ENCODE measurements at places on chromosomes 2 and 18. TPM values are rescaled to one million over a fixed set of nuclear protein-coding genes. Genes with fewer than 3 reads are reported as not detected.

DNA sequence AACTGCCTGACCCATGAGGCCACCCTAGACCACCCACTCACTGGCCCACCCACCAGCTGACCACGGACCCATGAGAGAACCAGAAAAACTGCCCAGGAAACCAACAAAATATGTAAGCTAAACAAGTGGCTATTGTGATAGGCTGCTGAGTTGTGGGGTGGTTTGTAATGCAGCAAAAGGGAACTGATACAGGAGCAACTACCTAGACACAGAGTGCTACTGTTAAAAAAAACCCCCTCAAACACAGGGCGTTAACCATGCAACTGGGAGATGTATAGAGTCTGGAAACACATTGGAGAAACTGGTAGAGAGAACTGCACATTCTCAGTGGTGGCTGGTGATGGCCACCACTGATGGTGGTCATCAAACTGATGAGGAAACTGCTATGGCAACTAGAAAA is 206.3 kb upstream of the GYPC start:
- no peak for DNase-seq

- DNase-seq: no peak
These were observed 645.6 kb downstream of the GALR1 start for GRCh38 chr18:77895250-77895649.

DNA sequence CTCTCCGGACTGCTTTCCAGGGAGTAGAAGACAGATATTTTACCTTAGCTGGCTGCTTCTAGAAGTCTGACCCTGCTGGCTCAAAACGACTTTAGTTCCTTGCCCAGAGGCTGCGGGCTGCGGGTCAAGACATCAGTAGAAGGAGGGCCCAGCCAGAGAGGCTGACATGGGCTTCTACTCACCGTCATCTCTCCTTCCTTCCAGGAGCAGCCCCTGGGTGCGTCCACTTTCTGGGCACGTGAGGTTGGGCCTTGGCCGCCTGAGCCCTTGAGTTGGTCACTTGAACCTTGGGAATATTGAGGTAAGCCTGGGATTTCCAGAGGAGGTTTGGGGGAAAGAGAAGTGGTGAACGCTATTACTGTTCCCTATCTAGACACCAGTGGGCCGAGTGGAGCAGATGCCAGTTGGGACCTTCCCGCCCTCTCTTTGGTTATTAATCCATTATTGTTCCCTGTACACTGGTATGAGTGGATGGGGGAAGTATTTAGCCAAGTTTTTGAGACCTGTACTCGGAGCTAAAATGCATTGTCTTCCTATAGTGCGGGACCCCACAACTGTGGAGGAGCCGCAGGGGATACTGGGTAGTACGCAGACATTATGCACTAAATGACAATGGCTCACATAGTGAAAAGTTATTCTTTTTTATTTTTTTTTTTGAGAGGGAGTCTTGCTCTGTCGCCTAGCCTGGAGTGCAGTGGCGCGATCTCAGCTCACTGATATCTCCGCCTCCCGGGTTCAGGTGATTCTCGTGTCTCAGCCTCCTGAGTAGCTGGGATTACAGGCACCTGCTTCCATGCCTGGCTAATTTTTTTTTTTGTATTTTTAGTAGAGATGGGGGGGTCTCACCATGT is 26.3 kb upstream of the CASP8 start:
- peak; percentile 42 for DNase-seq

GRCh38 chr18:23238651-23239349 is 103.5 kb downstream of the CABLES1 start:
- no peak for DNase-seq

DNA sequence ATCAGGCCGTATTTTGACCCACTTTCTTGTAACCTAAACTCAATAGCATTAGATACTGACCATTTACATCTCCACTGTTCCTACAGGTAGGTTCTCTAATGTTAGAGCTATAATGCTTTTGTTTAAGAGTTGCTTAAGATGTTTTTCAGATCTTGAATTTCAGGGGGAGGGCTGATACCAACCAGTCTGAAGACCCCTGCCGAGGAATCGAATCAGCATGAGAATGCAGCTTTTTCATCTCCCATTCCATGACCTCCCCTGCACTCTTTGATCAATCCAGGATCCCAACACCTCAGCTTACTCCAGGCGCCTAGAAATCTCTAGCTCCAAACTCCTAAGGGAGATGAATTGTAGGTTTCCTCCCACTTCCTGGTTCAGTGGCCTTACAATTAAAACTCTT is 120.5 kb upstream of the MC4R start:
- no peak for DNase-seq

DNA sequence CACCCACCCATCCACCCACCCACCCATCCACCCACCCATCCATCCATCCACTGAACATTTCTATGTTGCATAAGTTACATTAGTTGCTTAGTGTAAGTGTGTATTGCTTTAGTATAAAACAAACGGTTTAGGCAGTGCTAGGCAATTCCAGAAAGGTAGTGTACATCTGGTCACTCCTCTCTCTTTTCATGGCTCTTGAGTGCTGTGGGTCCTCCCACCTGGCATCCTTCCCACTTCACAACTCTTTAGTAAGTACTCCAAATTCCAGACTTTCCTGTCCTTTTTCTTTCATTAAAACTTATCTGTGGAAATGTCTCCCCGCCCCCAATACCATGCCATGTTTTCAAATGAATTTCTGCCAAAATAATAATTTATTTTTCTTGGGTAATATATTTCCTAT is 122.5 kb downstream of the PLEKHM3 start:
- no peak for DNase-seq

DNA sequence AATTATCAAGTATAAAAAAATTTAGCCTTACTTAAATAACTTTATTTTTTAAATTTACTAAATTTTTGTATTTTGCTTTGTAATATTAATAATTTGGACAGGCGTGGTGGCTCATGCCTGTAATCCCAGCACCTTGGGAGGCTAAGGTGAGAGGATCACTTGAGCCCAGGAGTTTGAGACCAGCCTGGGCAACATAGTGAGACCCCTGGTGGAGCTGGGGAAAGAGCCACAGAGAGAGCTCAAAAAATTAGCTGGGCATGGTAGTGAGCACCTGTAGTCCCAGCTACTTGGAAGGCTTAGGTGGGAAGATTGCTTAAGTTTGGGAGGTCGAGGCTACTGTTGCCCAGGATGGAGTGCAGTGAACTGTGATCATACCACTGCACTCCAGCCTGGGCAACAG is 143.5 kb downstream of the B3GNT2 start:
- DNase-seq: no peak

- DNase-seq: no peak
These were observed 137.4 kb upstream of the RBMS1 start for GRCh38 chr2:160630801-160631590.

DNA sequence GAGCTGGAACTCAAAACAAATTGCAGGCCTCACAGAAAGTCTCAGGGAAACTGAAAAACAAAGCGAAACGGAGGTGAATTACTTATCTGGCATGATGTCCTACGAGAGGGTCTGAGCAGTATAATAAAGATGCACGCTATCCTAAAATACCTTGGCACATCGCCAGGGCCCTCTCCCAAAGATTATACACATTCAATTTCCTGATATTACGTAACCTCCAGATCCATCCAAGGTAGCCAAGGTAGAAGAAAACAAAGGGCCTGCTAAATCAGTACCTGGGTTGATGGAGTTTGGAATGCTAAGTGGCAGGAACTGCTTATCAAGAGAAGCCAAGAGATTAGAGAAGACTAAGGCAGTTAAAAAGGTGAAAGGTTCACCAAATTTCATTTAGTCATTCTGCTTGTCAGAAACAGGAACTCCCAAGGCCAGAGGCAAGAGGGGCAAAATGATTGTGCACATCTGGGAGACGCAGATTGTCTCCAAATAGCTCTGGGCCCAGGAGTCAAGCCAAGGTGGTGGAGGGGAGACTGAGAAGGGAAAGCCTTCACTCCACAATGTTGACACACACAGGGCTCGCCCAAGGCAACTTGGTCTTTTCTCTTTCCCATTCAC is 236.8 kb upstream of the ATP5MC3 start:
- no peak for DNase-seq

- DNase-seq: peak; percentile 65
These were observed 56.8 kb downstream of the BIN1 start for GRCh38 chr2:127049927-127050802.

DNA sequence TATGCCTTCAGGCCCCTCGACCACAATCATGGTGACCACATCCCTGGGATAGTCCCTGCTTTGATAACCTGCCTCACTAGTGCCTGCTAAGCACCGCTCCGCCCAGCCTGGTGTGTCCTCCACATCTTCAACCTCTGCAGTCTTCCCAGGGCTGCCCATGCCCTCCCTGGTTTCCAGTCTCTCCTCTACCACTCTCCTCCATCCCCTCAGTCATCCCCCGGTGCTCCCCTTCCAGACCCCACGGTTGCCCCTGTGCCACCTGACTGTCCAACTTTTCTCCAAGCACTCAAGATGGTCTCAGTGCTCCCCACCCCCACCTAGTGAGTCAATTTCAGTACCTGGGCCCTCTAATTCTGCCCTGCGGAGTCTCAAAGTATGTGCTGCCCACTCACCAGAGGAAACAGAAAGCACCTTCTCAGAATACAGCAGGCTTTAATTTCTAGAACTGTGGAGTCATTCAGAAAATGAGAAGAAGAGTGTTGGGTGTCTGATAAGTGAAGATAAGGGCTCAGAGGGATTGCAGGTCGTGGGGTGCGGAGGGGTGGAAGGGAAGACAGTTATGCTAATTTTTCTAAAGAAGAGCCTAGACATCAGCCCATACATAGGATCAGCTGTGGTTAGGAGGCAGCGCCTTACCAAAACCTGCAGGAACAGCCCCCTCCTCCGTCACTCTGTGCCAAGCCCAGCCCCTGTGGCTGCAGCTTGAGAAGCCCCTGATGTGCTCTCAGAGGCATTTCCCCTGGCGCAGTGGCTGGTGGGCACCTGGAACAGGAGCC is 53.6 kb upstream of the CAB39 start:
- DNase-seq: peak; percentile 85

- DNase-seq: no peak
These were observed 20.1 kb downstream of the TANC1 start for GRCh38 chr2:158988501-158988900.

GRCh38 chr2:110874453-110875383 is 142.3 kb downstream of the ACOXL start:
- DNase-seq: no peak

GRCh38 chr2:60554646-60555065 is 1.2 kb upstream of the BCL11A start:
- no peak for DNase-seq

DNA sequence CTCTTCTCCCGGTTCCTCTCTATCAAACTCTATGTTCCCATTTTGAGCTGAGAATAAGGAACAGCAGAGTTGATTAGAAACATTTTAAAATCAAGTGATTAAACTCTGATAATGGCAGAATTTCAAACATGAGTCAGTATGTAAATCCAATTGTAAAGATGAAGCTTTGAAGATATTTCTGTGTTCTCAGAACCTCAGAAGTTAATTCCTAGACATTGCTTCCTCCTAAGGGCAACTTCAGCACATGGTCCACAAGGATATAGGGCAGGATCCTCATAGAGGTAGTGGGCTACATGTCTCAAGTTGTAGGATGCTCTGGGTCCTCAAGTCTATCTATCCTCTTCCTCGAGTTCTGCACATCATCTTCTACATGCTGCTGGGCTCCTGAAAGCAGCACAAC is 46.3 kb downstream of the QPCT start:
- DNase-seq: no peak

- no peak for DNase-seq
These were observed 580 bp upstream of the NDUFV2 start for GRCh38 chr18:9101730-9102507.

- DNase-seq: no peak
These were observed 715.2 kb downstream of the CCDC85A start for GRCh38 chr2:56898986-56899385.

DNA sequence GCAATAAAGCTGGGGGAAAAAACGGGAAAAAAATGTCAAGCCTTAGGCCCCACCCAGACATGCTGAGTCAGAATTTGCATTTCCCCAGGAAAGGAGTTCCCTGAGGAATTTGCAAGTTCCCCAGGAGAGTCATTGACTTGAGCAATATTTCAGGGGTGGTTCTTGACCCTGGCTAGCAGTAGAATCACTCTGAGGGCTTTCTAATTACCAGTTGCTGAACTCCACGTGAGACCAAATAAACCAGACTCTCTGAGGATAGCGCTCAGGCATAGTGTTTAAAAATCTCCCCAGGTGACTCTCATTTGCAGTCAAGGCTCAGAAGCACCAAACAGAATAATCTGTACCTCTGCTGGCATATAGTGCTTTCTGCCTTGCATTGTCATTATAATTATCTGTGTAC is 48.7 kb downstream of the C1QL2 start:
- DNase-seq: no peak

The STAT4 gene
- 124 TPM for total RNA-seq

The ARHGAP15 gene
- total RNA-seq: 167 TPM

The PID1 gene
- not detected for total RNA-seq

The CPO gene
- not detected for total RNA-seq

The BARD1 gene
- total RNA-seq: 43.7 TPM

The SERTAD2 gene
- total RNA-seq: 17.5 TPM

The DSG4 gene
- total RNA-seq: not detected

The LRRC30 gene
- not detected for total RNA-seq

Data from activated CD4-positive, alpha-beta memory T cell treated with anti-CD3 and anti-CD28 coated beads, Interleukin-2, amount 10 ng/mL, durations not matched to agents 7 days and 5 days (primary cell).